Stimulated activated CD8-positive, alpha-beta memory T cell treated with anti-CD3 and anti-CD28 coated beads, Interleukin-15, amount 100 ng/mL, for 1 hour (primary cell): ENCODE measurements at places on chromosomes 3 and 15.

- DNase-seq, result no peak
Observed at GRCh38 chr3:4394567-4394966, 72.5 kb downstream of the SUMF1 start.

GRCh38 chr3:150090877-150091276, 120.2 kb upstream of the PFN2 start:
- no peak for DNase-seq

GRCh38 chr3:148214705-148215104, 483.0 kb upstream of the AGTR1 start:
- DNase-seq, result no peak

GRCh38 chr3:116453666-116454346, 8.5 kb upstream of the LSAMP start:
- no peak for DNase-seq

GRCh38 chr3:45171283-45171682, 25.1 kb upstream of the CDCP1 start:
- DNase-seq, result no peak

GRCh38 chr15:58748040-58748851, 1.3 kb downstream of the ADAM10 start:
- no peak for DNase-seq

DNA sequence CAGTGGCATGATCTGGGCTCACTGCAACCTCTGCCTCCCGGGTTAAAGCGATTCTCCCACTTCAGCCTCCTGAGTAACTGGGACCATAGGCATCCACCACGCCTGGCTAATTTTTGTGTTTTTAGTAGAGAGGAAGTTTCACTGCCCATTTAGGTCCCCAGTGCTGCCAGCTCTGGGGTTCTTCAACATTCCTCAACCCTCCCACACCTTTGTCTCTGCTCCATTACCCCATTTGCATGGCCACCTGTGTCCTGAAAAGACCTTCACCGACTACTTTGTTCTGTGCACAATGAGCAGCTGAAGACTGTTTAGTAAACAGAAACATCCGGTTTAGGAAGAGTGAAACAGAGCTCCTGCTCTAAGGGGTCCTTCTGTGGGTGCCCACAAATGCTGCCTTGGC, 92.0 kb downstream of the FAM43A start:
- DNase-seq, result no peak

DNA sequence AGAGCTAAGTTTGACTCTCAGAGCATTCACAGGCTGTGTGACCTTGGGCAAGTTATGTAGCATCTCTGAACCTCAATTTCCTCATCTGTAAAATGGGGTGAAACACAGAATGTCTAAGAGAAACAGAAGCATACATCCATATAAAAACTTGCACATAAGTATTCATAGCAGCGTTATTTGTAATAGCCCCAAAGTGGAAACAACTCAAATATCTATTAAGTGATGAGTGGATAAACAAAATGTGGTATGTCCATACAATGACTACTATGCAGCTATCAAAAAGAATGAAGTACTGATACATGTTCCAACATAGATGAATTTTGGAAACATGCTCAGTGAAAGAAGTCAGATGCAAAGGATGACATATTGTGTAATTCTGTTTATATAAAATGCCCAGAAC, 201.8 kb upstream of the KBTBD8 start:
- DNase-seq, result no peak

DNA sequence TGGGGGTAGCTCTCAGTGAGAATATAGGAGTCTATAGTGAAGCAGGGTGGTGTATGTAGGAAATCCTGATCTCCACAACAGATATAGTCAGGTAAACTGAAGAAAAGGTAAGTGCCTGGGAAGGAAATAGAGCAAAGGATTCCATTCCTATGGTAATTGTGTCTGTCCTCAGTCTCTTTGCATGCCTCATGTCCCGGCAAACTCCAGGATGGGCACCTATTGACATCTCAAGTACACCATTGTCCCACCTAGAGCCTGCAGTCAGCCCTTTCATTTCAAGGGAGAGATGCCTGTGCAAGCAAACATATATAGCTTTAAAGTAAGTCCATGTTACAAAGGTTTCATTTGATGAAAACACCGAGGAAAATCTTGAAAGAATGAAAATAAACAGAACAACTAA, 257.7 kb upstream of the AZI2 start:
- DNase-seq, result no peak

DNA sequence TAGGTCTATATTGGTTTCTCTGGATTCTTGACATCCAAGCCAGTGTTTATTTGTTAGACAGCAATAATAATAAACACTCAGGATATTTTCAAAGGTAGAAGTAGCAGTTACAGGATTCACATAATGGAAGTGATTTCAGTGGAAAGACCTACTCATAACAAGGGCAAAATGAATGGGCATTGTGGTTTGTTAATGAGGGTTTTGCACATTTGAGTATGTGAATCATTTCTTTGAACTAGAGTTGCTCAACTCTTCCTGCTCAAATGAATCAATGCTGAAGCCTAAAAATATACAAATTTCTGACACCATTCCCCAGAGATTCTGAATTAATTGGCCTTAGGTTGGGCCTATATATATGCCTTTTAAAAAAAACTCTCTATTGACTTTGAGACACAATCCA, 4.1 kb upstream of the COL6A5 start:
- no peak for DNase-seq

DNA sequence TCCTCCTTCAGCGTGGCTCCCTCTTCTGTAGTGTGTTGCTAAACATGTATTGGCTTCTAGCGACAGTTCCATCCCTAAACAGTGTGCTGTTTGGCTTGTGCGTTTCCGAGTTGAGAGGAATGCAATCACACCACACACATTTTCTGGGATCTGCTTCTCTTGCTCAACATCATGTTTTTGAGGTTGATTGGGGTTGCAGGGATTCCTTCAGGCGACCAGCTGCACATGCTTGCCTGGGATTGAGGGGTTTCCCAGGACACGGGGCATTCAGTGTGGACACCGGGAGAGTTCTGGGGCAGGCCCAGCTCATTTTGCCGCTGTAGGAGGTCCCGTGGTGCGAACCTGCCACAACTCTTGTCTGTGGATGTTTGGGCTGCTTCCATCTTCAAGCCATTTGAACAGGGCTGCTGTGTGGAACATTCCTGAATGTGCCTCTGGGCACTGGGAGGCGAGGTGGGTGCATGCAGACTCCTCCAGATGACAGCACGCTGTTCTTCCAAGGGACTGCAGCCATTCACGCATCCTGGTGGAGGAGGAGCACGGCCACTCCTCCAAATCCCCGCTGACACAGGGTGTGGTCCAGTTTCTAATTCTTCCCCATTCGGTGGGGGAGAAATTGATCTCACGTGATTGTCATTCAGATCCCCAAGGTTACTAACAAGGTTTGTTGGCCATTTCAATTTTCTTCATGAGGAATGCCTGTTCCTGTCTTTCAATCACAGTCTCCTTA, 82.8 kb downstream of the PLXNA1 start:
- no peak for DNase-seq

- no peak for DNase-seq
Observed at GRCh38 chr3:176349706-176350105, 847.6 kb downstream of the TBL1XR1 start.

GRCh38 chr15:41116962-41117252, 827 bp upstream of the INO80 start:
- DNase-seq, result no peak

DNA sequence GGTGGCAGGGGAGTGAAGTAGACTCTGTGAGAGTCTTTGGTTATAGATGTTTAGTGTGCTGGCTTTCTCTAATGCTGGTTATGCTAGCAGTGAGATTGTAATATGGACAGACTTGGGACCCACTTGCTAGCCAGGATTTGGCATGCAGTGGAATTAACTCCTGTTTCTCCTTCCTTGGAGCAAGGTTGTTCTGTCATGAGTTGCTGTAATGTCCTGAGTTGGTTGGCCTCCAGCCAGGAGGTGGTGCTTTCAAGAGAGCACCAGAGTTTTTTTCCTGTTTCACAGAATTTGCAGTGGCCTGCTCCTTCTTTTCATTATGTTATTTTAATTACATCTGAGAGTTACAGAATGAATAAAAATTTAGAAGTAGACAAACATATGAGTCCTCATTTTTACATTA, 88.1 kb upstream of the PXYLP1 start:
- no peak for DNase-seq

GRCh38 chr15:62887113-62887570, 155.4 kb upstream of the TPM1 start:
- no peak for DNase-seq

DNA sequence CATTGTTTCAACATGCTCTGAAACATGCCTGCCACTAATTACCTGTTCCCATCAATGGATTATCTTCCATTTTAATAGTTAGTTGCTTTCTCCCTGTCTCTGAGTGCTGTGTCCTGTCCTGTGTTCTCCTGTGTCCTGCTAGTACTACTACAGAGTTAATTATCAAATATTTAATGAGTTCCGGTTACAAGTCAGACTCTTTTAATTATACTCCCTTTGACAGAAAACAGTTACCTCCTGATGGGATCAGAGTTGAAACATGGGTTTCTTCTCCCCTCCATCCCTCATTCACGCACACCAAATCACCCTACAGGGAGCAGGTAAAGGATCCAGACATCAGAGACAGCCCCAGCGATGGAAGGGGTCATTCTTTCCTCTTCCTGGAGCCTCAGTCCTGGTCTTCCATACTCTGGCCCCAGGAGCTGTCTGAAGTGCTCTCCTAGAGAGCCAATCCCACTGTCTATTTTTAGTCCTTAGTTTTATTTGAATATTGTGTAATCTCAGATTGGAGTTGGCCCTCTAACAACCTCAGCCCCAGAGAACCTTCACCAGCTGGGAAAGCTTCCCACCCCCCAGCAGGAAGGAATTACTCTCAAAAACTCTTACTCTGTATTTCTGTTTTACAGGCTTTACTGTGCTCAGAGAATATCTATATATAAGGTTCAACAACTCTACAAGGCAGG, 137.0 kb upstream of the C2CD4B start:
- no peak for DNase-seq

GRCh38 chr15:100021653-100022052, 288.4 kb upstream of the LYSMD4 start:
- no peak for DNase-seq

GRCh38 chr3:177744873-177745606, 547.8 kb upstream of the TBL1XR1 start:
- no peak for DNase-seq

DNA sequence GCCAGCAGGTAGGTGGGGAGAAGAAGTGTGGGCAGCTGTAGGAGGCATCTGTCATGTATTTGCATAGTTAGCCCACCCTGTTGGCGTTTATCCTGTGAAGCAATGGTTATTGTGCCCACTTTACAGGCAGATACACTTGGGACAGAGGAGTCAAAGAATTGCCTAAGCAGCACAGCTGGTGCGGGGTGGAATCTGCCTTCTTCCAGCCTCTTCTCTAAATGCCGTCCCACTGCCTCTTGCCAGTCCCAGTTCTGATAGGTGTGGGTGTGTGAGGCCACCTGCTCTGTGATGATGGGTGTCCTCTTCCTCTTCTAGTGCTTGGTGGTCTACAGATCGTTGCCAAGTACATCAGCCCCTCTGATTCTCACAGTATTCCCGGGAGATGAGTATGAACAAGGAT, 80.9 kb downstream of the ABHD5 start:
- no peak for DNase-seq

GRCh38 chr3:118968640-118969039, 66.0 kb downstream of the IGSF11 start:
- no peak for DNase-seq

GRCh38 chr15:37394402-37395099, 294.2 kb upstream of the MEIS2 start:
- no peak for DNase-seq

DNA sequence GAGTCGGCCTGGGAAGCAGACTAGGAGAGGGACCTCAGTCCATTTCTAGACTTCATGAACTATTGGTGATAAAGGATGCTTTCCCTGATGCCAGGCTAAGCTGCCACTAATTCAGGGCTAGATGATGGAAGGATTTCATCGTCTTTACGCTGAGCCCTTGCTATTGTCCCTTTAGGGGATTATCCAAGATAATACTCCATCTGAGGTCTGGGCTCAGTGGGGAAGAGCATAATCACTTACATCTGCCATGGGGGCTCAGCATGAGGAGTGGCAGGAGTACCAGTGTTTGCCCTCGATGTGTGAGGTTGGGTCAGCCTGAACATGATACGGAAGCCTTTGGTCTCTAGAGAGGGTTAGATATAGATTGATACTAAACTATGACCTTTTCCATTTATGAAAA, 47.3 kb downstream of the PTPRG start:
- DNase-seq, result no peak
